ENCODE measurements at places on chromosomes 7 and 10.

DNA sequence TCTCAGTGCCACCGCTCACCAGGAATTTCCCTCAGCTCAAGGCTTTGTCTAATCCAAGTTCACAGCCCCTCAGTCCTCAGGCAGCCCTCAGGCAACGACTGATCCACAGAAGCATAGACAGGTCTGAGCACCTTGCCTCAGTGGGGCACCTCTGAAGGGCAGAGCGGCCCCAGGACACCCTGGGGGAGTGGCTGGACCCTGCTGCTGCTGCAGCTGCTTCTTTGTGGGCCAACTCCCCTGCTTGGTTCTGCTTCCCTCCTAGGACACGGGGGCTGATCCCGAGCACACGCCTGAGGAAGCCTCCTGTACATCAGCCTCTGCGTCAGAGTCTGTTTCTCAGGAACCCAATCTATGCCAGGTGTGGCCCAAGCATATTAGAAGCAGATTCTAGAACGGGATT lies 16.2 kb downstream of the CUZD1 start:
- no peak for DNase-seq

GRCh38 chr10:79116801-79117723 lies 48.3 kb downstream of the ZMIZ1 start:
- peak; percentile 78 for DNase-seq

GRCh38 chr10:89651205-89651915 lies 6.3 kb upstream of the PANK1 start:
- no peak for DNase-seq

GRCh38 chr7:22181663-22182062 lies 175.3 kb downstream of the RAPGEF5 start:
- DNase-seq: no peak

DNA sequence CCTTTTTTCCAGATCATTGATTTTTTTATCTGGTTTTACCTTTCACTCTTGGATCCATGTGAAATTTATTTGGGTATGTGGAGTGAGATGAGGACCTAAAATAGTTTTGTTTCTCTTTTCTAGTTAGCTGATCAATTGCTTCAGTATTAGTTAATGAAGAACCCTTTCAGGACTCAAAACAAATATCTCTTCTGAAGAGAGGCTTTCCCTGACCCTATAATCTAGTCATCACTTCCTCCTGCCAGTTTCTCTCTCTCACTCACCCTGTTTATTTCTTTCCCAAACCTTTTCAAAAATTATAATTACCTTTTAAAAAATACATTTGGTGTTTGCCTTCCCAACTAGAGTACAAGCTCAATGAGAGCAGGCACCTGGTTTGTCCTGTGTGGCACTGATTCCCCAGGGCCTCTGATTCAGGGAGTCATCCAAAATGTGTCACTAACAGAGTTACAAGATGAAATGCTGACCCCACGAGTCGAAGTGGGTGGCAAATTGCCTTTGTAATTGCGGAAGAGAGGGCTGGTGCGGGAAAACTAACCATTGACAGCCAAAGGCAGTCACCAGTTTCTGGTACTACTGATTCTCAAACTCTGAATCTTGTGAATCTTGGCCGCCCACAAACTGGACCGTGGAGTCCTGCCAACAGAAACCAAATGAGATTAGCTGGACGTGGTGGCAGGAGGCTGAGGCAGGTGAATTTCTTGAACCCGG lies 2.4 kb downstream of the TMEM140 start:
- no peak for DNase-seq

- DNase-seq: peak; percentile 25
These were observed 8.0 kb downstream of the HKDC1 start for GRCh38 chr10:69228151-69228550.

DNA sequence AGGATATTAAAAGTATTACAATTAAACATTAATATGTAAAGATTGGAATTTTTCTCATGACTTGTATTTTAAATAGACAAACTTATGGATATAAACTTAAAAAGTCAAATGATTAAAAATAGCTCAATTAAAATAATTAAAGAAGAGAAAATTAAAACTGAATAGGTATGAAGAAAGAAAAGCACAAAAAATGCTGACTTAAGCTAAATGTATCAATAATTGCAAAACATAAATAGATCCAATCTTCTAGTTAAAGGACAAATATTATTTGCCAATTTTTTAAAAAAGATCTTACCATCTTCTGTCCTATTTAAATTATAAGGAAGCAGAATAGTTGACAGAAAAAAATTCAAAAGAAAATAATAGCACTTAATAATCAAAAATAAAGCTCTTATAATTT lies 646.3 kb upstream of the ANKRD30A start:
- DNase-seq: no peak

DNA sequence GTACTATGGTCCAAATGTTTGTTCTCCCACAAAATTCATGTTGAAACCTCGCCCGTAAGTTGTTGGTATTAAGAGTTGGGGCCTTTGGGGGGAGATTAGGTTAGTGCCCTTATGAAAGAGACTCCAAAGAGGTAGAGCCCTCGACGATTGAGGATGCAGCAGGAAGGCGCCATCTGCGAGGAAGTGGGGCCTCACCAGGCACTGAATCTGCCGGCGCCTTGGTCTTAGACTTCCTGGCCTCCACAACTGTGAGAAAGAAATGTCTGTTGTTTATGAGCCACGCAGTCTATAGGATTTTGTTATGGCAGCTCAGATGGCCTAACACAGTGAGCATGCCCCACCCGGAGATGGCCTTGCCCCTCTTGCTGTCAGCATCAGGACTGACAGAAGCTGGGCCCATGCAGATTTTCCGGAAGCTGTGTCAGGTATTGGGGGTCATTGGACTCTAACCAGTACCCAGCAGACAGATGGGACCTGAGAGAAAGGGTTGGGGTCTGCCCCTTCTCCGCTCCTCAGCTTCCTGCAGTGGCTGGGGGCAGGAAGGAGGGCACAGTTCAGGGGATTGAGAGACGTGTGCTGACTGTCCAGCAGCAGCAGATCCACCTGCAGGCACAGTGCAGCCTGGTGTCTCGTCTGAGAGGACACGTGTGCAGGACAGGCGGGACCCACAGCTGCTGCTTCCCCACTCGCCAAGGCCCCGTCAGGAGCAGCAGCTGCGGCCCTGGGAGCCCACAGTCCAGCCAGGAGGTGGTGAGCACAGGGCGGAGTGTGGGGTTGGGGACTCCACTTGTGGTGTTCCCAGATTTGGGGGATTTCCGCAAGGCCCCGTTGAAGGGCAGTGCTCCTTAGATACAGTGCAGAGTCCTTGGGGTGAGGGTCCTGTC lies 47.8 kb downstream of the MGMT start:
- no peak for DNase-seq

DNA sequence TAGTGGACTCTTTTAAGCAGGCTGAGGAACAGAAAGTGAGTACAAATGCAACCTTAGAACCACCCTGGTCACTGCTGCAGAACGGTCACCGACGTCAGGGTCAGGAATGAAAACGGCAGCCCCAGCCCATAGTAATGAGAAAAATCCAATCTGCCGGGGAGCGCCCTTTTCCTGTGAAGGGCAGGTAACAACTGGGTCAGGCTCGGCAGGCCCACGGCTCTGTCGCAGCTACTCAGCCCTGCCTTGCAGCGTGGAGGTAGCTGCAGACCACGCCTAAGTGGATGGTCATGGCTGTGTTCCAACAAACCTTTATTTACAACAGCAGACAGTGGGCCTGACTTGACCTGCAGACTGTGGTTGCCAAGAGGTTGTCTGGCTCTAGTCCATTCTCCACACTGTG lies 563.2 kb downstream of the DNAJB6 start:
- no peak for DNase-seq

DNA sequence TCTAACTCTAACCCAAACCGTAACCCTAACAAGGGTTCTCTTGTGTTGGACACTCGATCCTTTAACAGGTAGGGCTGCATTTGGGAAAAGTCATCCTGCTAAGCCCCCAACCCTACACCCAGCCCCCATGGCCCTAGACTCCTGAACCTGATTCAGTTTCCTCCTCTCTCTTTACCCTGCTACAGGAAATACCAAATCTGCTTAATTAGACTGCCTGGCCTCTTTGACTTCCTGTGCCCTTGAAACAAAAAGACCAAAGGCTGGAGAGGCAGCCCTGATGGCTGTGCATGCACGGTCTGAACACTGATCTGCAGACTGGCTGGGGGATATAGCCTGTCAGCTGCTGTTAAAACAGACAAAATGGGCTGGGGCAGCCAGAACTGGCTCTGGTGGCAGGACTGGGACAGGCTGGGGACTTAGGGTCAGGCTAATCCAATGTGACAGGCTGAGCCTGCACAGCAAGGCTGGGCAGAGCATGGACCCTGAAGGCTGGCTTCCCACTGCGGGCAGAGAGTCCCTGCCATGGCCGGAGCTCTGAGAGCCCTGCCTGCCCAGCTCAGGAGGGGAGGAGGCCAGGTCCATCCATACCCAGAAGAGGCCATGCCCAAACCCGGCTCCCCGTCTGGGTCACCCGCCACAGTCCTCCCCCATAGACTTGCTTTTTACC lies 51.0 kb upstream of the MSMB start:
- no peak for DNase-seq

- DNase-seq: peak; percentile 46
These were observed 2.3 kb downstream of the FBXO24 start for GRCh38 chr7:100588438-100588837.

- no peak for DNase-seq
These were observed 47.9 kb downstream of the WAC start for GRCh38 chr10:28580825-28581224.

DNA sequence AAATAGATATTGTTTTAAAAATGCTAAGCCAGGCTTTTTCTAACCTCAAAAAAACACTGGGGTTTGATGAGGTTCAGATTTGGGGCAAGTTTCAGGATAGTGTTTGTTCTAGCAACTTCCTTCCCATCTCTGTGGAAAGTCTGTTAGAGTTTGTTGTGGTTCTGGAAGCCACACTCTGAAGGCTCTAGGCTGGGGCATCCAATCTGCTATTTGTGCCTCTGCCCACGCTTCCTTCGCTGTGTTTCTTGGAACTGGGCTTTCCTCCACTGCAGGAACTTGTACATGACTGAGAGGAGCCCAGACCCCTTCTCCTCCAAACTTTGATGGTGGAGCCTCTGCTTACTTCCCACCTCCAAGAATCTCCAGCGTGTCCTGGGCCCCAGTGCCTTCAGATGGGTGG lies 108.5 kb upstream of the SLC25A13 start:
- DNase-seq: no peak

DNA sequence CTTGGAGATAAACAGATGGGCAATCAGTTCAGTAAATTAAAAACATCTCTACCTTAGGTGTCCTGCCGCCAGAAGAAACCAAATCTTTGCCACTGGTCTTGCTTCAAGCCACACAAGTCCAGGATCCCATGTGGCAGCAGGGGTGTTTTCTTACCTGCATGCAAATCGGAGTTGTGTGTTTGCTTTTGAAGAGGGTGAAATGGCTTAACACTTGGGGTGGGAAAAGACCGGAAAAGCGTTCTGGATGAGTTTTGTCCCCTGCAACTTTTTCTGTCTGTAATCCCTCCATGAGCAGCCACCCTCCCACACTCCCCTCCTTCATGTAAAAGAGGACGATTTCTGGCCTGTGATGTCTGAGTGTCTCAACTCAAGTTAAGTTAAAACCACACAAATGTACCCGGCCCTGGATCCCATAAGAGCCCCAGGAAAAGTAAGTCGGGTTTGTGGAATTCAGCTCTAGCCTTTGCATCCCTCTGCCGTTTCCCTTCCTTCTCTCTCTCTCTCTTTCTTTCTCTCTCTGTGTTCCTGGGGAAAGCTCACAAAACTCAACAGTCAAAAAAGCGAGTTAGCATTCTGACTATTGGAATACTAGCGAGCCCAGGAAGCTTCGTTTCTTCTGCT lies 178.5 kb downstream of the TCF7L2 start:
- peak; percentile 56 for DNase-seq

DNA sequence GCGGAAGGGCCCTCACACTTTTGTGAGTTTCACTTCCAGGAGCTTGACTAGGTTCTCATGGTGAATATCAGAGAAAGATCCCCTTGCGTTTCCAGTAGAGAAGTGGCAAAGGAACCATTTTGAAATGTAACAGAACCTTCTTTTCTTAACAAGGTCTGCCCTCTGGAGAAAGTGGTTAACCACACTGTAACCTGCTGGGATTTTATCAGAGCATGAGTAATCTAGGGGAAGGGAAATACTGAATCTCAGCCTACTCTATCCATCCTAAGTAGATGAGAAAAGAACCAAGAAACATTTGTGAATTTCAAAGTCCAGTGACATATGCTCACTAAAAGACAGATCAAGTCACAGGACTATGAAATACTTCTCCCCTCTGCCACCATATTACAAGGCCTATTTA lies 235.5 kb downstream of the ZEB1 start:
- peak; percentile 86 for DNase-seq

- peak; percentile 85 for DNase-seq
These were observed 17.7 kb downstream of the WDR91 start for GRCh38 chr7:135193615-135194081.

GRCh38 chr10:118106426-118106825 lies 59.7 kb upstream of the RAB11FIP2 start:
- peak; percentile 56 for DNase-seq

DNA sequence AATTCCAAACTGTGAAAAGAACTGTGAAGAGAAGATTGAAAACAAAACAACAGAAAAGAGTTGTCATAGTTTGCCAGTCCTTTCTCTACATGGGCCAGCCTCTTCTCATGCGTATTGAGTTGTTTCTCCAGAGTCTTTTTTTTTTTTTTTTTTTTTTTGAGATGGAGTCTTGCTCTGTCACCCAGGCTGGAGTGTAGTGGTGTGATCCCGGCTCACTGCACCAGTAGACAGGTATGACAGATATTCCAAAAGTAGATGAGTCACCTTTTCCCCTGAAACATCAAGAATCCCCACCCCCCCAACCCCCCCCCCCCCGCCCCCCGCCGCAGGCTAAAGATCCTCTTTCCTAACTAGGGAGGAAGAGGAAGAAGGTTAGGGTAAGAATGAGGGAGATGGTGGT lies 15.6 kb upstream of the KMT2C start:
- DNase-seq: no peak

GRCh38 chr10:88164471-88164870 lies 301.0 kb downstream of the PTEN start:
- no peak for DNase-seq

DNA sequence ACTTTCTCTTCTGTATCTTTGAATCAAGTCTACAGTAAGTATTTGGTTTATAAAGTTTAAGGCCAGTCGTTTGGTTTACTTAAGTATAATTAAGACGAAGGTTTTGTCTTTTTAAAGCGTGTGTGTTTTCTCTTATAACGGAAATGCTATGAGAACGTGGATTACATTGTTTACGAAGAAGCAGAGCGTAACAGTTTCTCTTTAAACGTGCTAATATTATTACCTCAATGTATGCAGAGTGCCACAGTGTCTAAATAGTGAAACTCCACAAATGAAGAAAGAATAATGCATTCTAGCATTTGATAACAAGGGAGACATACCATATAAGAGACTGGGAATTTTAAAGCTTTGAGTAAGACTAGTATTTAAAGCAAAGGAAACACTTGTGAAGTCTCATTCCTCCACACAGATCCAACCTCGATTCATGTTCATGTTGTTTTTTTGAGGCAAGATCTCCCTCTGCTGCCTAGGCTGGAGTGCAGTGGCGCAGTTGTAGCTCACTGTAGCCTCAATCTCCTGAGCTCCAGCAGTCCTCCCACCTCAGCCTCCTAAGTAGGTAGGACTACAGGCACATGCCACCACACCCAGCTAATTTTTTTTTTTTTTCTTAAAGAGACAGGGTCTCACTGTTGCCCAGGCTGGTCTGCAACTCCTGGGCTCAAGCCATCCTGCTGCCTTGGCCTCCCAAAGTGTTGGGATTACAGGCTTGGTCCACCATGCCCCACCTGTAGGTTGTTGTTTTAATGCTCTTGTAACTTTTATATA lies 75.1 kb downstream of the ANKRD61 start:
- peak; percentile 67 for DNase-seq

Data from fibroblast of villous mesenchyme (primary cell).